ENCODE measurements at places on chromosomes 16 and 17.

DNA sequence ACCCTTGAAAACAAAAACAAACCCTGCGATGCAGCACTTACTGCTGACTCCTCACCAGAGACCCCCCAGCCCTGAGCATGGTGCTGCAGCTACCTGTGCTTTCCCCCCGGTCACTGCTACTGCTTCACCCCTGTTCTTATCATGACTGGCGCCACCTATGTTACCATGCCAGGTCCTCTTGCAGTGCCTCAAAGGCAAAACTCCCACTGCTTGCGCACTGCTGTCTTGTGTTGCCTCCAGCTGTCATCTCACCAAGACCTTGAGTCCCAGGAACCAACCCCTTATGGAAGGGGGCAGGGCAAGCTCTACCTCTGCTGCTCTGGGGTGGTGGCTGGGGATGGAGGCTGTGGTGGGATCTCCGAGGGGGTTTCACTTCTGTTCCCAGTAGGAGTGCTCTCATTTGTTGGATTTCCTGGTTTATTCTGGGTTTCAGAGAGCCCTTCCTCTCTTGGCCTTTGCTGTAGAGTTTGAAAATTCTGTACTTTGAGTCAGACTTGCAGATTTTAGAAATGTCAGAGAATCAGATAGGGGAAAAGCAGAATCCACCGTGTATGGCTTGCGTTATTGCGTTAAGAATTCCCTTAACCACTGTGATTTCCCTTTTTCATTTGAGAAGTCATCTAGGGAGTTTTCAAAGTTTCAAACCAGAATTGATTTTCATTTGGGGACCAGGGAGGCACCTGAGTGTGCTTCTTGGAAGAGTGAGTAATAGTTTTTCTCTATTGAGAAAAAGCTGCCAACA, 96.6 kb downstream of the SPECC1 start:
- no peak for DNase-seq

- no peak for DNase-seq
These were observed 23.4 kb upstream of the SSTR2 start for GRCh38 chr17:73141411-73141810.

DNA sequence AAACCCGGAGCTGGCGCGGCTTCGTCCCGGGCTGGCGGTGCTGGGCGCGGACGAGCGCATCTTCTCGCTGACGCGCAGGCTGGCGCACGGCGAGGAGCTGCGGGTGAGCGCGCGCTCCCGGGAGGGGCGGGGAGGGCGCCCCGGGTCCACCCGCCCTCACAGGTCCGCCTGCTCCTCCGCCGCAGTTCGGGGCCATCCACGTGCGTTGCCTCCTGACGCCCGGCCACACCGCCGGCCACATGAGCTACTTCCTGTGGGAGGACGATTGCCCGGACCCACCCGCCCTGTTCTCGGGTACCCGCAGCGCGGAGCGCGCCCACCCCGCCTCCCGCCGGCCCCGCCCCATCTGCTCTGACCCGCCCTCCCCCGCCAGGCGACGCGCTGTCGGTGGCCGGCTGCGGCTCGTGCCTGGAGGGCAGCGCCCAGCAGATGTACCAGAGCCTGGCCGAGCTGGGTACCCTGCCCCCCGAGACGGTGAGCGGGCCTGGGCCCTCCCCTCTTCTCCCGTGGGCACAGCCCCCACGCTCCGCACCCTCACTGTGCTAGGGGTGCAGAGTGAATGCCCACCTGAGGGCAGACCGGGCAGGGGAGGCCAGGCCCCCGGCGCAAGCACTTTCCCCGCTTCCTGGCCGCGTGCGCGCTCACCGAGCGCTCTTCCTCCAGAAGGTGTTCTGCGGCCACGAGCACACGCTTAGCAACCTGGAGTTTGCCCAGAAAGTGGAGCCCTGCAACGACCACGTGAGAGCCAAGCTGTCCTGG, 1.4 kb downstream of the HAGHL start:
- peak; percentile 59 for DNase-seq

- DNase-seq = no peak
These were observed 19.5 kb upstream of the C16orf78 start for GRCh38 chr16:49354101-49354500.

- no peak for DNase-seq
These were observed 448.7 kb downstream of the CDH8 start for GRCh38 chr16:61587526-61587925.

DNA sequence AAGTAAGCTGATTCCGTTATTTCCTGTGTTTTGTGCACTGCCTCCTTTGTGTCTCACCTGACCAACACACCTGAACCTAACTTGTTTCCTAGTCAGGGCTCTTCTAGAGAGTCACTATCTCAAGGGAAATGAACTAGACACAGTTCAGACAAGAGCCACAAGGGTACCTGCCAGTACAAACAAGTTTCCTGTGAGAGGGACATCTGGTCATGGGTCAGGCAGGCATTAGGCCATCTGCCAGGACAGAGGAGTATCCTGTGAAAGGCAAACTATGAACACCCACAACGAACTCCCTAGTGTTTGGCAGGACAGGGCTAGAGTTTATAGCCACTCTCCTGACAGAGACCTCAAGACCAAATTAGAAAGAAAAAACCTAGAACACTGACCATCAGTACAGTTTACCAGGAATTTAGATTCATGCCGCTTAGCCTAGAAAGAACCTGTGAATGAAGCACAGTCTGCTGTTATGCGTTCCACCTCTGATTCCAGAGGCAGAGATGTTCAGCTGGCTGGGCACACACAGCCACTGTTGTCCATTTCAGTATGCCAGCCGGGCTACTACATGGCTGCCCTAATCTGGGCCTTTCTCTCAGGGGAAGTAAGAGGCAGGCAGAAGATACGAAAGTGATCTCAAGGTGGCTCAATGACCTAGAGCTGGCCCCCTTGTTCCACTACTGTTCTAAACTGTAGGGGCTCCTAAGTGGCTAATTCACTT, 20.7 kb upstream of the GLG1 start:
- DNase-seq = no peak

- DNase-seq = no peak
These were observed 143.4 kb downstream of the MSI2 start for GRCh38 chr17:57399690-57400089.

- DNase-seq = no peak
These were observed 18.6 kb downstream of the FLOT2 start for GRCh38 chr17:28878981-28879380.

GRCh38 chr16:77748421-77749005, 26.2 kb downstream of the NUDT7 start:
- no peak for DNase-seq

DNA sequence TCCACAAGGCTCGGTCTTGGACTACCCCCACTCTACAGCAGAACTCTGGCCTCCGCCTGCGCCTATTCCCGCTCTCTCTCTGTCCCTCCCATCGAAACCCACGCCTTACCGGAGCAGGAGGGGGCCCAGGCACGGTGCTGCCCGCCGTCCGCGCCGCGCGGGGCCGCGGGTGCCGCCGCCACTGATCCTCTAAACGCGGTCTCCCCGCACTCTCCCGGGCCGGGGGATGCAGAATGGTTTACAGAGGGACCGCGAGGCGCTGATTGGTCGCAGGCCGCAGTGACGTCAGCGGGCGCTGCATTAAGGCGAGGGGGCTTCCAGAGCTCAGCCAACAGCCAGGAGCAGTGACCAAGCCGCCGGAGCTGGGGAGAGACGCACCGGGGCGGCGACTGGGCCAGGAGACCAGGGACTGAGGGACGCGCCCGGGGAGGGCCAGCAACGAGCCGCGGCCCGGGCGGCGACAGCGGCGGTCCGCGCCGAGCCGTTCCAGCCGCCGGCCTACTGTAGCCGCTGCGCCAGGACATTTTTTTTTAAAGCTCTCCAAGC, 747 bp upstream of the LHX1 start:
- peak; percentile 55 for DNase-seq

- DNase-seq = no peak
These were observed 30.0 kb upstream of the RHBDL3 start for GRCh38 chr17:32235588-32235987.

- DNase-seq = no peak
These were observed 32.2 kb downstream of the HSD17B2 start for GRCh38 chr16:82067042-82067803.

GRCh38 chr16:11151885-11152629, 103.9 kb downstream of the SOCS1 start:
- DNase-seq = no peak

DNA sequence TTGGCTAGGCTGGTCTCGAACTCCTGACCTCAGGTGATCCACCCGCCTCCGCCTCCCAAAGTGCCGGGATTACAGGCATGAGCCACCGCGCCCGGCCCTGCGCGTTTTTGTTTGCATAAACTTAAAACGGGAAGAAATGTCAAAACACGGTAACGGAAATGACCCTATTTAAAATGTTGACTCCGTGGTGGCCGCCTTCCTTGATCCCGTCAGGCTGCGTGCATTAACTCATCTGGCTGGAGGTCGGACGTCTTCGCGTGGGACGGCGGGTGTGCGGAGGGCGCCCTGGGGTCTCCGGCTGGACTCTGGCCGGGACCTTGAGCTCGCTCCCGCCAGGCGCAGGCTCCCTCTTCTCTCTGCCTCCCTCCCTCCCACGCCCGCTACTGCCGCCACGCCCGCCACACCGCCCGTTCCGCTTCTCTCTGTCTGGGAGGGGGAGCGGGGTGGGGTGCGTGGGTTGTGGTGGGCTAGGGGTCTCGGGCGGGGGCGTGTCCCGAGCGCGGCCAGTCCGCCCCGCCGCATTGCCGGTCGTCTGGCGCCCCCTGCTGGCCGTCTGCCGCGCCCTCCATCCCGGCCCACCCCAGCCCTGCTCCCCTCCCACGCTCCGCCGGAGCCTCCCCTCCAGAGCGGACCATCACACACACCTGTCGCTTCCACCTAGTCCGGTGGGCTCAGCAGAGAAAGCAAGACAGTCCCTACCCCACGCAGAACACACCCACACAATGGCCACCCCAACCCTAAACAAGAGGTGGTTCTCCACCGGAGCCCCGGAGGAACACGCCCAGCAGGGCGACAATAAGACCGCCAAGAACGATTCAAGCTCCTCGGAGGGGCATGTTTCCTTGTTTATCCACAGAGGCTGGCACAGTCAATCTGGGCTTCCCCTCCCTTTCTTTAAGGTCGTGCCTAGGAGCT, 1.2 kb upstream of the CCDC42 start:
- DNase-seq = peak; percentile 18

DNA sequence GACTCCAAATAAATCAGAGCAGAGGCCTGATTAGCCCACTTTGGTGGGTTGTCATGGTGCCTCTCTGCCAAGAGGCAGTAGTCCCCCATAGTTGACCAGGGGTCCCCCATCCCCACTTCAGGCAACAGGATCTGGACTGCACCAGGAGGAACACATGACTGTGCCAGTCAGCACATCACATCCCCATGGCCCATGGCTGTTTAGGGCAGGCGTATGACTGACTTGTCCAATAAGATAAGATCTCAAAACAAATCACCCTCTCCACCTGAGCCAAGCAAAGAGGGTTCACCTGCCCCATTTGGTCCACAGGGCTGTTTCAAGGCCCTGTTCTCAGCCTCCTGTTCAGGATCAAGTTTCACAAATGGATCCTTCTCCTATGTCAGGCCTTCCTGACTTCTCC, 93.3 kb downstream of the C16orf78 start:
- no peak for DNase-seq

DNA sequence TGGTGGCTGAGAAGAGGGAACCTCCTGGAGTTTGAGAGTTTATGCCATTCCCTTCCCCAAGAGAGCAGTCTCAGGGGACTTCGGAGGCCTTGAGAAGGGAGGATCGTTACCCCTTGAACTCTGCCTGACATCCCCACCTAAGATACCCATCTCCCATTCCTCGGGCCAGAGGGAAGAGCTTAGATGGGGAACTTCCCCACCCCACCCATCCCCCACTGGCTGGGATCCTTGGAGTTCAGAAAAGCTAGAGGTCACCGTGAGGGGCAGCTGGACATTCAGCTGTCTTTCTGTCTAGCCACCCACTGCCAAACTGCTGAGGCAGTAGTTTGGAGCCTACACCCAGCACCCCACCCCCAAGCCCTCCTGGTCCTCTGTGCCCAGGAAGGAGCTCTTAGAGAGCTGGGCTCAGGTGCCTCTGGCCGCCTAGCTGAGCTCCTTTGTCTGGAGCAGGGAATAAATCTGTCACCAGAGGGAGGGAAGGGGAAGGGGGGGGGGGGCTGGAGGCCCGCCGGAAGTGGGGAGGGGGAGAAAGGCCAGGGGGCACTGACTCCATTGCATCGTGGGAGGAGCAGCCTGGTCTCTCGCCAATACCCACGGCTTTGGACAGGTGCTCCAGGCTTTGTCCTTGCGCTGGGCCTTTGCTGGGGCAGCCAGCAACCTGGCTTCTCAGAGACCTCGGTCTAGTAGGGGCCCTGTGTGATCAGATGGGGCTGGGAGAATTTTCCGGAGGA, 1.0 kb downstream of the HSD11B2 start:
- DNase-seq = no peak

DNA sequence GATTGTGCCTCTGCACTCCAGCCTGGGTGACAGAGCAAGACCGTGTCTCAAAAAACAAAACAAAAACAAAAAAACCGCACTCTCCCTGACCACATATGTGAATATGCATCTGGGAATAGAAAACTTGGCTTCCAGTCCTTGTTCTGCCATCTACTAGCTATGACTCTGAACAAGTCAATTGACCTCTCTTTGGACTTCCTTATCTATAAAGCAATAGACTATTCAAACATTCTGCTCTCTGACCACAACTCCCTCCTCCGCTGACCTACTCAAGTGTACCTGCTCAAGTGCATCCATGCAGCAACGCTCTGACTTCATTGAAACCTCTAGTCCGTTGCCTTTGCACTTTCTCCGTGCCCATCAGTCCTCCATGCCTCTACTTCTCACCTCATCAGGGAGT, 52.6 kb upstream of the KDM6B start:
- DNase-seq = no peak

DNA sequence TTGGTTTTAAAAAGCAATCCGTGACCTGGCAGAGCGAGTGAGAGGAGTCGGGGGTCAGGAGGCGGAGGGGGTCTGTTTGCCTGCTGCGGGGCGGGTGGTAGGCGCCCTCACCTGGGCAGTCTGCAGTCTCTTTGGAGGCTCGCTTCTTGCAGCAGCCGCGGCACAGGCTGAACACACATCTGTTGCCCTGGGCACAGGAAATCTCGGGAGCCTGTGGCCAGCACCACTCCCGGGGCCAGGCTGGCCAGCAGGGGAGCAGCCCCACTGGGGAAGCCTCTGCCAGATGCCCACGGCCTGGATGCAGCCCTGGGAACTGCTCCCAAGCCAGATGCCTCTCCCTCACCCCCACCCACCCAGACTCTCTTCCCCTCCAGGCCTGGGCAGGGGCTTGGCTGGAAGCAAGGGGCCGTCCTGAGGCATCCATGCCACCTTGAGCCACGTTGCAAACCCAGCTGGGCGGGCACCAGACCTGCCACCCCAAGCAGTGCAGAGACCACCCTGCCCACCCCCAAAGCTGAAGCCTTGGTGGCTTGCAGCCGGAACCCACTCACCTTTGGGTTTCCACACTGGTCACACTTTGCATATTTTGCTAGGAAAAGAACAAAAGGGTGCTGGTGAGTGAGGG, 6.6 kb downstream of the GPS1 start:
- DNase-seq = no peak

GRCh38 chr17:17180141-17180603, 26.0 kb downstream of the PLD6 start:
- no peak for DNase-seq

- DNase-seq = no peak
These were observed 27.8 kb downstream of the PLXDC1 start for GRCh38 chr17:39123627-39124026.

DNA sequence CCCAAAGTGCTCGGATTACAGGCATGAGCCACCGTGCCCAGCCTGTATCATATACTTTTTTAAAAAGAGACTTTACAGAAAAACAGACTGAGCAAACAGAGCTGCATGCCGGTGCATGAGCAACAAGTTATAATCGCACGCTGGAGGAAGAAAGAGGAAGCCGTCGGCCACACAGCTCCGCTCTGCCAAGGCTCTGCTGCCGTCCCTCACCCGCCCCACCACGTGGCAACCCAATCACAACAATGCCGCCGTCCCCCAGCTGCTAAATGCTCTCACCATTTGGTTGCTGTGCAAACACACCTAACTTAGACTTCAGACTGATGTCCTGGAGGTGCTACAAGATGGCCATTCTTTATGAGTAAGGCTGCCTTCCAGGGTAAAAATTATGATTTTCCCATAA, 83.5 kb downstream of the ADCY9 start:
- DNase-seq = no peak
